Lung (tissue), 17 donors: ENCODE measurements at places on chromosomes 6 and 20. TPM values are rescaled to one million over a fixed set of nuclear protein-coding genes. Genes with fewer than 3 reads are reported as not detected.

Gene F13A1
- polyA plus RNA-seq = 4.3 TPM

Gene FGD2
- polyA plus RNA-seq = 55.9 TPM

Gene RGS17
- 0.18 TPM for polyA plus RNA-seq

Gene COL9A1
- 0.02 TPM for polyA plus RNA-seq

Gene NMBR
- 0.05 TPM for polyA plus RNA-seq

Gene SLC17A9
- 9.9 TPM for polyA plus RNA-seq

Gene C4A
- 48.3 TPM for polyA plus RNA-seq

Gene AIF1
- polyA plus RNA-seq = 345 TPM

Gene GPR63
- polyA plus RNA-seq = 0.14 TPM

Gene GNAS
- 1,238 TPM for polyA plus RNA-seq

Gene GPLD1
- 1.1 TPM for polyA plus RNA-seq

Gene RPL10A
- polyA plus RNA-seq = 986 TPM

Gene MRPS18A
- 48.4 TPM for polyA plus RNA-seq

Gene EFCAB8
- polyA plus RNA-seq = 0.08 TPM

Gene KCNQ2
- polyA plus RNA-seq = not detected

Gene LY6G6F
- not detected for polyA plus RNA-seq

Gene CST7
- 11.9 TPM for polyA plus RNA-seq

Gene LCA5
- polyA plus RNA-seq = 1.6 TPM

Gene WFDC13
- 0.03 TPM for polyA plus RNA-seq

Gene CRISP3
- polyA plus RNA-seq = 0.59 TPM

Gene ECT2L
- 2.1 TPM for polyA plus RNA-seq

Gene B3GAT2
- 0.06 TPM for polyA plus RNA-seq
